ENCODE measurements at places on chromosomes 6 and 20.
A peak's percentile ranks its signal among the peaks of the same experiment; 100 is the strongest.

DNA sequence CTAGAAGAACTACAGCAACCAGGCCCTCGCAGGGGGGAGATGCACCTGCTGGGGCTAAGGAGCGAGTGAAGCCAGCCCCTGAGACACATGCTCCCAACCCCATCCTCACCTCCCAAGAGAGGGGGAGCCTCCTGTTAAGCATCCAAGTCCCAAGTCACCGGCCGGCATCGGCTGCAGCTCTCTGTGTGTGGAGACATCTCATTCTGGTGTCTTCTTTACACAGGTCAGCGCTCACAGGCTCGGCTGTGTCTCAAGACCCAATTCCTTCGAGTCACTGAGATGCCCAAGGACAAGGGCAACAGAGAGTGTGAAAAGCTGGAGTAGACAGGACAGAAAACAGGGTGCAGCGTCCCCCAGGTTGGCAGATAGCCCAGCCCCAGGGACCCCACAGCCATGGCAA is 21.1 kb upstream of the MRGBP start:
- no peak for DNase-seq

DNA sequence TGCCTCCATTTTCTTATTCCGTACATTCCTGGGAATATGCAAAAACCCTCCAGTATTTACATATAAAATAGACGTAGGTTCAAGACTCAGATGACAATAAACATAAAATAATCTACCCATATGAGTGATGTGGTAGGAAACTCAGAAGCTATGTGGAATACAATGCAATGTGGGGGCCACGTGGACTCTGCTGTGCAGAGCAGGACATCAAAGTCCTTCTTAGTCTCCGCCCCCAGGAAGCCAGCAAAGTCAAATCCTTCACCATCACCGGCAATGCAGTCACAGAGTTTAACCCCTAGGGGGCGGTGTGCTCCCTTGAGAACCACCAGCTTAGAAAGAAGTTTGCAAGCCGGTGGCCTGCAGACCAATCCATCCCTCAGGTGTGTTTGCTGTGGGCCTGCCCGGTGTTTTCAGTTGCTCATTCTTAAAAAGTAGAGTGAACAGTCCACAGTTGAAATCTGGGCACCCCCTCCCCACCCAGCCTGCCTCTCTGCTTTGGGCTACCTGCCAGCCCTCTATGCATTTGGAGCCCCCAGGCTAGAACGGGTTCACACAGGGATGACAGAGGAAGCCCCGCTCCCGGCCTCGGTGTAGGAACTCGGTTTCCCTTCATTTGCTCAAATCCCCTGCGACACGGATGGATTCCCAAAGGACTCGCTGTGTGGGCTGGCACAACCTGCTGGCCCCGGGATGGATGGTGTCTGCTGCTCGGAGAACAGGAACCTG is 59.9 kb downstream of the SULF2 start:
- DNase-seq = peak; percentile 74

DNA sequence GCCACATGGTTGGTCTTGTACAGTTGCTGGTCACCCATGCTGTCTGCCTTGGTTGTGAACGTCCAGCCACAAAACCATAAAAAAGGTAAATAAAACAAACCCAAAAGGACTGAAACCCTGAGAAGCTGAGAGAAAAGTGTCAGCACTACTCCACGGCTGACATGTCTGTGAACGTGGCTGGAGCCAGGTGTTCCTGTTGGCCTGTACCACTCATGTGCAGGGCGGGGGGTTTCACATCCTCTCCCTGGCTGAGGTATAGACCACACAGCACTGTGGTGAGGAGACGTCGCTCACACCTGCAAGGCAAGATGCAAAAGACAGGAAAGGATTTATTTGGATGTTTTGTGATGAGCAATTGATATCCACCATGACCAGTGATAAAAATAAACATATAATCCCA is 51.9 kb upstream of the MRPS10 start:
- DNase-seq = no peak

GRCh38 chr6:169170583-169170955 is 83.1 kb downstream of the THBS2 start:
- no peak for DNase-seq

DNA sequence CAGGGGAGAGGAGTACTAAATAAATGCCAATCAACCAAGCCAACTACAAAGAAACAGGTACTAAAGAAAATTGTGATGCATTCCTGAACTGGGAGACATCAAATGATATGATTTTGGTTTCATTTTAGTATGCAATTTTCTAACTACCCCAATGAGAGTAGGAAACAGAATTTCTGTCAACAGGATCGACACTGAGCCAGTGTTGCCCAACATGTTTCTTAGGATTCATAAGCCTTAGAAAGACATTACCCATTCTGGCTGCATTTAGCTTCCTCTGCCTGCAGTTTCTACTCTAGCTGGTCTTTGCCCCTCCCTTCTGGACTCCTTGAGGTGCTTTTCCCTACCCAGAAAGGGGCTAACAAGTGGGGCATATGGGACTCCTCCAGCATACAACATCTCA is 49.8 kb downstream of the KCTD20 start:
- no peak for DNase-seq

- DNase-seq = no peak
Observed at GRCh38 chr6:89452281-89452680, 19.3 kb downstream of the ANKRD6 start.

DNA sequence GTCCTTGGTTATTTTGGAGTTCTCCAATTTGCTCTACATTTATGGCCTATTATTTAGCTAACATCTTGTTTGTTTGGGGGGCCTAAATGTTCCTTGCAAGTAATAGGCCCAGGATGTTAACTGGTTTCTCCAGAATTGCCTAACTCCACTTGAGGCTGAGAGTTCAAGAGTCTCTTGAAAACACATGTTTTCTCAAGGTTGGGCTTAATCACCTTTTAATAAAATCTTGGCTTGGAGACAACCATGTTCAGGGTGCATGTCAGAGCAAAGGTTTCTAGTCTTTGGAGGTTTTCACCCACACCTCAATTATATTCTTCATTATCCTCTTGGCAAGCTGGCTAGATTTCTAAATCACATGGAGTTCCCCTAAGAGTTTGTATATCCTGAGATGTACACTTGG is 54.2 kb downstream of the KLHL31 start:
- DNase-seq = no peak

GRCh38 chr6:170022827-170023619 is 267.9 kb downstream of the DLL1 start:
- no peak for DNase-seq

- DNase-seq = no peak
Observed at GRCh38 chr20:62685781-62686555, 22.7 kb upstream of the NTSR1 start.

Measured in T-cell (primary cell).